Activated naive CD8-positive, alpha-beta T cell treated with anti-CD3 and anti-CD28 coated beads for 36 hours (primary cell): ENCODE measurements at places on chromosomes 6 and 20. TPM values are rescaled to one million over a fixed set of nuclear protein-coding genes. Genes with fewer than 3 reads are reported as not detected.

Gene TMEM74B
- total RNA-seq: 1.5 TPM

- peaks cover 8% of the 10 kb centered on the region for H3K36me3 ChIP-seq
- no peak overlapping the region for H3K27ac ChIP-seq
- no peak overlapping the region for H3K4me3 ChIP-seq
- H3K4me1 ChIP-seq: no peaks in the 10 kb centered on the region
- no peak for DNase-seq
- H3K27me3 ChIP-seq: no peaks in the 10 kb centered on the region
Measured at GRCh38 chr6:158387578-158387977, 75.3 kb downstream of the TULP4 start.

DNA sequence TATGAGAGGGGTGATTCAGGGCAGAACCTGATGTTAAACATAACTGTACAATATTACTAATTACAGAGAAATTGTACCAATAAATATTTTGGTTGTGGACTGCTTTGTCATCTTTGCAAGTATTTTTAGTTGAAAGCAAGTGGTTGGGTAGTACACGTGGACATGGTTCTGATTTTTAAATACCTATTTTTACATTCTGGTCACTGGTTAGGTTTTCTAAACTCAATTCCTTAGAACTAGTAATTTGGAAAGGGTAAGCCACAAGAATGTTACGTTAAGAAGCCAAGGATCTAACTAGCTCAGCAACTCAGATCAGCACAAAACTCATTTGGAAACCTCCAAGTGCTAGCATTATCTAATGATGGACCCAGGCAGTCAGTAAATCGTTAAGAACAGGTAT, 2.7 kb downstream of the EPB41L2 start:
- no peaks in the 10 kb centered on the region for H3K27me3 ChIP-seq
- peaks cover 27% of the 10 kb centered on the region for H3K4me1 ChIP-seq
- H3K27ac ChIP-seq: no peak overlapping the region
- H3K36me3 ChIP-seq: peaks cover 8% of the 10 kb centered on the region
- no peak overlapping the region for H3K4me3 ChIP-seq

DNA sequence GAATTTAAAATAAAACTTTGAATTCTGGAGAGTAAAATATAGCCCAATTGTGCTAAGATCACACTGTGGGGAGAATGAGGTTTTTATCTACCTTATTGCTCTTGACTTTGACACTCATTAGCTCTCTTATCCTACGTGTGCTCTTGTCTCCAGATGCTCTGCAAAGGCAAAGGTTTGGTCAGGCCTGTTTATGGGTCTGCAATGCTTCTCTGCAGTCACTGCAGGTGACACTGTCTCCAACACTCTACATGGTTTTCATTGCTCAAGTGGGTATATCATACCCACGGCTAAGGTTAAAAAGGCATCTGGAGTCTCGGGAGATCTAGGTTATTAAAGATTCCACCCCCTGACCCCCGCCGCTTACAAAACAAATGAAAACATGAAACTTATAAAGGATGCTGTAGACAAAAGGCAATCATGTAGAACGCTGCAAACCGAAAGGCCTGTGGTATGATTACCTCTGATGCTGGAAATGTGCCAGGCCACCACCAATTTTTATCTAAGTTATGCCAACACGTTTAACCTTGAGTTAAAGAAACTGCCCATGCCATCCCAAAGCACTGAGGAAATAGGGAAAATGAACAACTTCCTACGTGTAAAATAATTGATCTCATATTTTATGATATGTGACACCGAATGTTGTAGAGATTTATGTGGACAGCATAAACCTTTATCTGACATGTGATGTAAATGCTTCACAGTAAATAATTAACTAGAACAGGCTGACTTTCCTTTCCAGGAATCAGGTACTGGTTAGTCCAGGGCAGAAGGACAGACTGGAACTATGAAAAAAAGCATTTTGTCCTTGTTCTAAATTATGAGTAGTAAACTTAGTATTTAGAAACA, 238.2 kb upstream of the NOX3 start:
- no peaks in the 10 kb centered on the region for H3K4me1 ChIP-seq
- no peak overlapping the region for H3K27ac ChIP-seq
- H3K36me3 ChIP-seq: no peaks in the 10 kb centered on the region
- no peak overlapping the region for H3K4me3 ChIP-seq

DNA sequence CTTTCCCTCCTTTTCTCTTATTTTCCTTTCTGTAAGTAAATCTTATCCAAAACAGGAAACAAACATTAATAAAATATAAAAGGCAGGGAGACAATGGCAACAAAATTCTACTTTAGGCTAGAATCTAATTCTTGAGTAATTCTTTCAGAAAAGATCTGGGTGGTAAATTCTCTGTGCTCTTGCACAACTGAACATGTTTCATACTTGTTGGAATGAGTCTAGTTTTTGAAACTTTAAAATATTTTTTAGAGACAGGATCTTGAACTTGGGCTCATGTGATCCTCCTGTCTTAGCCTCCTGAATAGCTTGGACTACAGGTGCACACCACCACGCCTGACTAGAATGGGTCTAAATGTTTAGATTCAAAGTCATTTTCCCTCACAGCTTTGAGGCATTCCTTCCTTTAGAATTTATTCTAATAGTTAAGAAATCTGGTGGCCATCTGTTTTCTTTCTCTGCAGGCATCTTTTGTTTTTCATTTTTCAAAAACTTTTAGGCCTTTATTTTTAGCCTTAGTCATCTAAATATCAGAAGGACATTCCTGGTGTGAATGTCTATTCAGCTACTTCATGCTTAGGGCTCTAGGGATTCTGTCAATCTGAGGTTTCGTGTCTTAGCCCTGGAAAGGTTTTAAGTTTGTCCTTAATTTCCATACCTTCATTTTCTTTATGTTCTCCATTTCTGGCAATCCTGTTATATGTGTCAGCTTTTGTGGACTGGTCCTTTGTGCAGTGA, 76.5 kb downstream of the CDKAL1 start:
- no peaks in the 10 kb centered on the region for H3K27me3 ChIP-seq
- H3K27ac ChIP-seq: no peak overlapping the region
- DNase-seq: no peak
- peaks cover 35% of the 10 kb centered on the region for H3K36me3 ChIP-seq

GRCh38 chr6:34055223-34055933, 90.5 kb downstream of the GRM4 start:
- no peaks in the 10 kb centered on the region for H3K36me3 ChIP-seq
- H3K4me3 ChIP-seq: no peak overlapping the region
- no peaks in the 10 kb centered on the region for H3K4me1 ChIP-seq
- H3K27me3 ChIP-seq: no peaks in the 10 kb centered on the region
- H3K27ac ChIP-seq: no peak overlapping the region

Gene ARFGEF3
- 1.6 TPM for total RNA-seq
